ENCODE measurements at places on chromosomes 5 and 9.

- DNase-seq = no peak
These were observed 255.8 kb upstream of the SLC24A2 start for GRCh38 chr9:20044686-20045085.

DNA sequence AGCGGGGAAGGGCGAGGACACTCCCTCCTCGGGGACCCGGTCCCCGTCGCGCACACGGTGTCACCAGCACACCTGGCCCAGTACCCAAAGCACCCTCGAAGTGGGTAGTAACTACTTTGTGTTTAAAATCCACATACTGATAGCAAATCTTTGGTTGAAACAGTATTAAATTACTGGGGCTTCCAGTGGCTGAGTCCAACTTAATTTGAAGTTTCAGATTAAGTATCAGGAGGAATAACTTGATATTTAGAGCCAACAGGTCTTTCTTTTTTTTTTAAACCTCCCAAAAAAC is 615 bp downstream of the ATG10 start:
- DNase-seq = no peak

GRCh38 chr9:10250219-10250618 is 362.6 kb downstream of the PTPRD start:
- no peak for DNase-seq

GRCh38 chr9:137649553-137649952 is 30.7 kb downstream of the EHMT1 start:
- no peak for DNase-seq

DNA sequence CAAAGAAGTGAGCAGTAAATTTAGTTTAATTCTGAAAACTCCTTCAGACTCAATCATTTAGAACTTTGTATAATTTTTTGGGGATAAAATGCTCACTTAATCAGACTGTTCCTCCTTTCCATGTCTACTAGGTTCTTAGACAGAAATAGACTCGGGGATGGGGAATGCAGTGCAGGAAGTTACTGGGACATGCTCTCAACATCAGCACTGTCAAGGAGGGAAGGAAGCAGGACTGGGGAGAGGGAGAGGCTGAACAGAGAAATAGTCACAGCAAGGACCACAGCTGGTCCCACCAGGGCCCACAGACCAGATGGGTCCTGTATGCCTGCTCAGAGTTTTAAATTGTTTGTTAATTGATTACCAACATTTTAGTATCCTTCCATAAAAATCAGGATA is 310.1 kb upstream of the MSX2 start:
- no peak for DNase-seq

DNA sequence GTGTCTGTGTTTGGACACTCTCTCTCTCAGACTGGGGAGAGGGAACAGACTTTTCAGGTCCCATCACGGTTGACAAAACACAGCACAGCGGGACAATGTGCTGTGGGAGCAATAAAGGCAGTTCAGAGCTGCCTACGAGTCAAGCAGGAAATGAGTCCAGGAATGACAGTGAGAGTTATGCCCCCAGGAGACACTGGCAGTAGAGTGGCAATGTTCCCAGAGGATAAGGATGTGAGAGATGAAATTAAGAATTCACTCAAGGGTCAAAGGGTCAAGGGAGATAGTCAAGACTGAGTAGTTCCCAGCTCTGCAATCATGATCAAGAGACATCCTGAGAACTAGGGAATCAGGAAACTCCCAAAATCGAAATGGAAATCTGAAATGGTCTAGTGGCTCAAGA is 156.1 kb downstream of the LURAP1L start:
- no peak for DNase-seq

DNA sequence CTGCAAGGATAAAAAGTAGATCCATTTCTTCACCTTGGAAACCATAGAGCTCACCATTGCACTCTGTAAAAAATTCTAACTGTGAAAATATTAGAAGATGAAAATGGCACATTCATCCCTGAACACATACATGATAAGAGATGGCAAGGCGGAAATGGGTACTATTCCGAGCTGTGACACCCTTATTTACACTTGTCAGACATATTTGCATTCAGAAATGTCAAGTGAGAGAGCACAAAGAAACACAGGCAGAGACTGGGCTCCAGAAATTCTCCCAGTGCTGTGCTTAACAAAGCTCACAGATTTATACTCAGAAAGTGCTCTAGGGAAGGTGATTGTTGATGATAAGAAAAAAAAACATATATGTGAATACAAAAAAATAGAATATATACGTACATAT is 170.3 kb upstream of the PUM3 start:
- DNase-seq = no peak

DNA sequence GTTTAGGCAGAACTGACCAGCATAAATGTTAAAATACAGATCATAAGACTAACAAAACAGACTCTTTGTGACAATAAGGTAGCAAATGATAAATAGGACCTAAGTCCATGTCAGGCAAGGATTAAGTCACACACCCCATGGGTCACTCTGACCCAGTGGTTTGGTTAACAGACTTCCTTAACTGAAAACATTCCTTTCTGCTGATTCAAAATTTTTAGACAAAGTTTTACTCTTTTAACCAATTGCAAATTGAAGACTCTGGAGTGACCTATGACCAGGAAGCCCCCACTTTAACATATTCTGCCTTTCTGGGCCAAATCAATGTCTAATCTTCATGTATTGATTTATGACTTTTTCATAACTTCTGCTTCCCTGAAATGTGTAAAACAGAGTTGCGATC is 4.9 kb upstream of the NXNL2 start:
- no peak for DNase-seq

Data from activated CD8-positive, alpha-beta T cell treated with anti-CD3 and anti-CD28 coated beads for 36 hours (primary cell).